Suppressor macrophage treated with lipopolysaccharide for 4 hours (primary cell): ENCODE measurements at places on chromosomes 2 and 18.

- DNase-seq: peak; percentile 83
Observed at GRCh38 chr2:162261032-162261945, 18.0 kb upstream of the FAP start.

DNA sequence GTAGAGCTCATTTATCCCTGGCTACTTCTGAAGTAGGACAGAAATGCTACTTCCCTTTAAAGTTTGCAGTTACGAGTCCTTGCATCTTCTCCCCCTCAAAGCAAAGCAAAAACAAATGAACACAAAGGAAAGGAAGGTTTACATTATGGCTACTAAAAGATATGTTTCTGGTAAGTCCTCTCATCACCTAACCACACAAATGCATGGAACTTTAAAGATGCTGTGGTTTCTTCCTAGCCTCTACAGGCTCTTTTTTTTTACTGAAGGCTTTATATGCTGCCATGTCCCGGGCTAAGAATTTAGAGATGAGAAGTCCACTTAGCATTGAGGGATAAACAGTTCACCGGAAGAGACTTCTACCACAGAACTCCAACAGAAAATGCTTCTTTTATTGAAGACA lies 291.2 kb downstream of the SS18 start:
- DNase-seq: no peak

DNA sequence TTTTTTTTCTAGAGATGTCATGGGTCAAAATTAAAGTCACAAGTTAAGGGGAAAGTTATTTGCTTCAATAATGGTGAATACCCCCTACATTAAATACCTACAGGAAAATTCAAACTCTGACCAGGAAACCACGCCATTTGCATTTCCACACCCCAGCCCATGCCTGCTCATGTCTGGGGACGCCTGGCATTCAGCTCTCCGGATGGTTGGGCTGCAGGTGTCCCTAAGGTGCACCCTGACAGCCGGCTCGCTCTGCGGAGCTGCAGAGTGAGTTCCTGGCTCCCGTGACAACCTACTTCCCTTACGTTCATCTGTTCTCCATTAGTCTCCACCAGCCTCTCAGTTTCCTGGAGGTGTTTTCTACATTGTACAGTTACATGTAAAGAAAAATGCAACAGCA lies 122.7 kb upstream of the RIOK3 start:
- DNase-seq: no peak

GRCh38 chr2:222522082-222522481 lies 97.7 kb downstream of the SGPP2 start:
- no peak for DNase-seq

- DNase-seq: no peak
Observed at GRCh38 chr2:62202019-62202722, 6.3 kb downstream of the B3GNT2 start.

- DNase-seq: no peak
Observed at GRCh38 chr2:11286323-11286722, 58.1 kb downstream of the ROCK2 start.

GRCh38 chr2:109268916-109269315 lies 139.9 kb downstream of the SH3RF3 start:
- DNase-seq: no peak

DNA sequence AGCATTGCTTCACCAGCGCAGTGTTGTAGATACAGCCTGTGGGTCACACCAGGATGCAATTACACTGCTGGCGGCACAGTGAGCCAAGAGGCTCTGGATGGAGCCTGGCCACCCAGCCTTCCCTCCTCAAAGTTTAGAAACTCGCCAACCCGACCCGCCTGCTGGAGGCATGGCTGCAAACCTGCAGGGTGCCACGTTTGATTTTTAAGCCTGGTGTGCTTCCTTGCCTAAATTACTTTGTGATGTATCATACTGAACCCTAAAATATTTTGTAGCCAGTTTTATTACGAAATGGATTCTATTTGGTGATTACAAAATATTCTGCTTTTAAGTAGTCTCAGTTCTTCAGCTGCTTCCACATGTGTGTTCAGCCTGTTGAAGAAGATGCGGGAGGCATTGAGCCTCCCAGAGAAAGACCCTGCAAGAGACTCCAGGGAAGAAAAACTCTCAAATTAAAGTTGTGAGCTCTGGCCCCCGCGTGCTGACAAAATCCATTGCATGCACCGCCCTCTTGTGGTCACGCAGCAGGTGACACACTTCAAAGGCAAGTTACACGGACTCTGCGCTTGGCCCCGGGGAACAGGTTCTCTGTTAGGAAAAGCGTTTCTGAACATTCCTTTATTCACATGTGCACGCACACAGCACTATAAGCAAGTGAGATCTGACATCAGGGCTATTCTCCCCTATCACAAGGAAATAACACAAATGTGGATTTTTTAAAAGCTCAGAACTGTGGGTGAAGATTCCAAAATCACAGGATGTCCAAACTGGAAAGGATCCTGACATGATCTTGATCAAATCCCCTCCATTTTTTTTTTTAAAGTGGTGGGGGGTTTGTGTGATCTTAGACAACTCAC lies 63.0 kb upstream of the TWIST2 start:
- peak; percentile 65 for DNase-seq

GRCh38 chr18:35024965-35025364 lies 16.2 kb upstream of the MAPRE2 start:
- peak; percentile 27 for DNase-seq

GRCh38 chr18:78876868-78877267 lies 102.8 kb upstream of the SALL3 start:
- DNase-seq: no peak
